ENCODE measurements at places on chromosomes 4 and X.
A peak's percentile ranks its signal among the peaks of the same experiment; 100 is the strongest.

DNA sequence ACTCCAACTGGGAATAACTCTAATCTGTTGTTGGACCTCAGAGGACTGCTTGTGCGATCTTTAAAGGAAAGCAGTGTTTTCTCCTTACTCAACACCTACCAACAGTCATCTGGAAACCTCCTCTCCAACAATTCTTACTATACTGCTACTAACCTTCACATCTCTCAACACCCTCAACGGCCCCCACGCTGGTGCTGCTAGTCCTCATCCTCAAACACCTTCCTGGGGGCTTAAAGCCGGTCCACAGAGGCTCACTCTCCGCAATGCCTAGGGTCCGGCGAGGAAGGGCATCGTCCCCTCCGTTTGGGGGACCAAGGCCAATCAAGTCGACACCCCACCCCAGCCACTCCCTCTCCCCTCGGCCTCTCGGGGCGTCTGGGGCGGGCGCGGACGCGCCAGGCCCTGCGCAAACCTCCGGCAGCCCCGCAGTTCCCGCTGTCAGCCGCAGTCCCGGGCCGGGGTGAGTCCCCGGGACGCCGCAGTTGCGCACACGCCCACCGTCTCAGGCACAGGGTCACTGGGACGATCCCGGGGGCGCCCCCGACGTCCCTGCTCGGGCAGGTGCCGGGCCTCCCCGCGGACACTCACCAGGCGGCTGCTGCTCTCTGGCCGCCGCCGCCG lies 418 bp downstream of the TAB3 start:
- no peaks in the 10 kb centered on the region for H3K36me3 ChIP-seq
- DNase-seq = peak; percentile 25
- no peaks in the 10 kb centered on the region for H3K4me1 ChIP-seq
- H3K27ac ChIP-seq = peak overlapping the region; percentile 79

DNA sequence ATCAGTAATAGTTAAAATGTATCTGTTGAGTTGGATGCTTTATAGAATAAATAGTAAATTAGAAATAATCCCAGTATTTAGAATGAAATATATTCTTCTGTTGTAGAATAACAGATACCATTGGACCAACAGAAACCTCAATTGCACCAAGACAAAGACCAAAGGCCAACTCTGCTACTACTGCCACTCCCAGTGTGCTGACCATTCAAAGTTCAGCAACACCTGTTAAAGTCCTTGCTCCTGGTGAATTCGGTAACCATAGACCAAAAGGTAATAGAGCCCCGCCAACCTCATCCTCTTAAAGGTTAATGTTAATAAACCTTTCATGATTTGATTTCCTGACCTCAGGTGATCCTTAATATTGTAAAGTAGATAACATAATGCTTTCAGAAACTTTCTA lies 73.8 kb downstream of the PAQR3 start:
- no peaks in the 10 kb centered on the region for H3K36me3 ChIP-seq
- H3K4me1 ChIP-seq = no peaks in the 10 kb centered on the region
- no peak overlapping the region for H3K4me3 ChIP-seq
- H3K27me3 ChIP-seq = no peaks in the 10 kb centered on the region
- no peak overlapping the region for H3K27ac ChIP-seq
- peak; percentile 35 for DNase-seq

GRCh38 chrX:24149351-24150050 lies at the start of gene ZFX:
Gene ZFX (plus strand): TSS chrX:24149729. CDS start chrX:24172743, 23,014 bp downstream.
- DNase-seq = peak; percentile 76
- peak within 1 kb of the TSS; percentile 96 for H3K27ac ChIP-seq
- peaks cover 5% of the 10 kb centered on the region for H3K36me3 ChIP-seq
- H3K4me3 ChIP-seq = peak within 1 kb of the TSS; percentile 64

GRCh38 chr4:149136951-149137620 lies 678.6 kb downstream of the IQCM start:
- H3K27ac ChIP-seq = no peak overlapping the region
- DNase-seq = no peak
- H3K27me3 ChIP-seq = no peaks in the 10 kb centered on the region
- no peak overlapping the region for H3K4me3 ChIP-seq

- H3K27me3 ChIP-seq = no peaks in the 10 kb centered on the region
- H3K4me3 ChIP-seq = no peak overlapping the region
- H3K36me3 ChIP-seq = no peaks in the 10 kb centered on the region
- H3K27ac ChIP-seq = no peak overlapping the region
- H3K4me1 ChIP-seq = peaks cover 6% of the 10 kb centered on the region
- no peak for DNase-seq
These were observed 126.0 kb downstream of the PPP3CA start for GRCh38 chr4:101221294-101221693.

All from colonic mucosa (tissue), 4 donors.